ENCODE measurements at places on chromosomes 1 and 21.

GRCh38 chr1:22507587-22507986 is 55.7 kb upstream of the EPHA8 start:
- no peak for DNase-seq

- DNase-seq, result no peak
Observed at GRCh38 chr1:185360714-185361113, 43.7 kb upstream of the IVNS1ABP start.

DNA sequence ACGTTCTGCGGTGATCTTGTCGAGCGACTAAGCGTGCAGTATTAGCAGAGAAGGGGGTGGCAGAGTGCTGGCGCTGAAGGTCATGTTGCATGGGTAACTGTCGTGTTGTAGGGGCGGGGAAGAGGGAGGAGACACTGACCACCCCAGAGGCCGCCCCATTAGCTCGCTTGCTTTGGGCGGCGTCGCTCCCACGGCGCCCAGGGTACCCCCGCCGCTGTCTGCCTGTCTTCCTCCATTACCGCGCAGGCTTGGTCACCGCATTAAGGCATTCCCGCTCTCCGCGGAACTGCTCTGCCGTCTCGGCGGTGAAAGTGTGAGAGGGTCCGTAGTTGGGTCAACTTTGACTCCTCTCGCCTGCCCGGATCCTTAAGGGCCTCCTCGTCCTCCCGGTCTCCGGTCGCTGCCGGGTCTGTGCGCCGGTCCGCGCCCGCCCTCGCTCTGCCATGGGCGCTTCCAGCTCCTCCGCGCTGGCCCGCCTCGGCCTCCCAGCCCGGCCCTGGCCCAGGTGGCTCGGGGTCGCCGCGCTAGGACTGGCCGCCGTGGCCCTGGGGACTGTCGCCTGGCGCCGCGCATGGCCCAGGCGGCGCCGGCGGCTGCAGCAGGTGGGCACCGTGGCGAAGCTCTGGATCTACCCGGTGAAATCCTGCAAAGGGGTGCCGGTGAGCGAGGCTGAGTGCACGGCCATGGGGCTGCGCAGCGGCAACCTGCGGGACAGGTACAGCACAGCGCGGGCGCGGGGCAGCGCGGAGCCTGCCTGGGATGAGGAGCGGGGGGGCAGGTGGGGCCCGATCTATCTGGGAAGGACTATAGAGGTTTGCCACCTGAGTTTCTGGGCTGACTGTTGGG is at the start of gene MTARC2:
MTARC2 (plus strand) TSS at position 234 of the 846 bp plus-strand sequence; CDS start at position 444, 210 bp downstream.
- DNase-seq, result peak; percentile 54

DNA sequence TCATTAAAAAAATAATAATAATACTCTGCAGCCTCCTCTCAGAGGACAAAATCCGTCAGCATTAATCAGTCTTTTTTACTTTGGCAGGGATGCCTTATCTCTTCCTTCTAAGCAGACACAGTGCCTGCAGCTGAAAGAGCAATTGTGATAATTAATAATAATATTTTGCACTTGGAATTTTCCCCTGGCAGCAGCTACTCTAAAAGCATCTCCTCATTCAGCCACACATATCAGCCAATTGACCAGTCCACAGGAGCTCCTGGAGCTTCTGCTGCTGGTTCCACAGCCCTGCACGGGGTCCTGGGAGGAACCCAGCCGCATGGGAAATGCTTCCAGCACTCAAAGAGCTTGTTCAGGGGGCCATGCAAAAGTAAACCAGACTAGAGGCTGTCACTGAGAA is 31.0 kb upstream of the VWA5B1 start:
- DNase-seq, result no peak

- DNase-seq, result no peak
Observed at GRCh38 chr1:58406301-58407071, 140.0 kb downstream of the OMA1 start.

DNA sequence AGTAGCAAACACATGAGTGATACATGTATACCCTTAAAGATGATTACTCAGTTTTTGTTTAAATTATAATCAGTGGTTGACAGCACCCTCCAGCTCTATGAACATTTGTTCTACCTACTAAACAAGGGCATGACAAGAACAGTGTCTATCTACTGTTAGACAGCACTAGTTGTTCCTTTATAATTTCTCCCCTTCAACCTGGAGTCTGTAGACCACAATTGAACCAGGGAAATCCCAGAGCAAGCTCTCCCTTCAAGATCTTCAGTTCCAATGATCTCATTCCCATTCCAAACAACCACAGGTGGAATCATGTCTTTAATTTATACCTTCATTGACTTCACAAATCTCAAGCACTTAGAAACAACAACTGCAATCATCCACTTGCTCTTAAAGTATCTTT is 216.1 kb downstream of the HHIPL2 start:
- no peak for DNase-seq

Data from RWPE1 (cell line).